HTR-8/SVneo (cell line): ENCODE measurements at places on chromosomes 7 and 10.

DNA sequence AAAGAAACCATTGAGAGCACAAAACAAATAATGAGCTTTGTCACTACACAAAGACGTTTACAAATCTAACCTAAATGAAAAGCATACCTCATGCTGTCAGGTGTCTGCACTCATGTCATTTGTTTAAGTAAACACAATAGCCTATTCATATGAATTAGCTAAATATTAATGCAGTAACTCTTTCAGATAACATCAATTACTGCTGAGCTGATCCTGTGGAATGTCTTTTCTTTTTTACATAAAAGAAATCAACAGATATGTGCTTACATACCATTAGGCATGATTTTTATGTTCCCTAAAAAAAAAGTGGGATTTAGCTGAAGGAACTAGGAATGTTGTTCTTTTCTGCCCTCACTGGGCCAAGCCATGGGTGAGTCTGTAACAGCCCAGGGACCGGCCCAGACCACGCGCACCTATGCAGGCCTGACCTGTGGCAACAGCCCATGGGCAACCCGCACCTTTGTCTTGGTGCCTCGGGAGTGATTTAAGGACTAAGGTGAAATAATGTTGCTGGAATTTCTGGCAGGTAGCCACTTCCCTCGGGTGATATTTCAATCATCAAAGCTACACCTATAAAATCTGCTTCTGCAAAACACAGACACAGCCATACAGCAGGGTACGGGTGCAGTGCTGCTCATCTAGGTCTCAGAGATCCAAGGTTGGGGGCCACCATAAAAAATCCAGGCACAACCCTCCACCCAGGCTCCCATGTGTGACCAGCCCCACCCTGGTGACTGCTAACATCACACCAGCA is 44.6 kb downstream of the FGFR2 start:
- DNase-seq, result no peak

DNA sequence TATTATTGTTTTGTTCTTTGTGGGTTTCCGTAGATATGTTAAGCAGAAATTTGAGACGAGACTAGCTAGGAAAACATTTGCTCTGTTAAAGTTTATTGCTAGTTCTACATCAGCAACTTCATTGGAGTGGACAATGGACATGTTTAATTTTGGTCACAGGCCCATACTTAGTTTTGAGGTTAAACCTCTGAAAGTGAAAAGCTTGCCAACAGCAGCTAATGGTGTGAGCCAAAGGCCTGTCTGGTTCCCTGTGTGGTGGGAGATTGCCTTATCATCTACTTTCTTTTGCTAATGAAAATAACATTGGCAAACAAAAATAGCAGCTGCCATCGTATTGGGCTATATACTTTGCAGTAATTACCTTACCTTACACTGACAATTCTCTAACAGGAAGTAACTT is 388.4 kb upstream of the FZD8 start:
- DNase-seq, result no peak

GRCh38 chr10:93406364-93407145 is 75.6 kb downstream of the MYOF start:
- DNase-seq, result peak; percentile 17

DNA sequence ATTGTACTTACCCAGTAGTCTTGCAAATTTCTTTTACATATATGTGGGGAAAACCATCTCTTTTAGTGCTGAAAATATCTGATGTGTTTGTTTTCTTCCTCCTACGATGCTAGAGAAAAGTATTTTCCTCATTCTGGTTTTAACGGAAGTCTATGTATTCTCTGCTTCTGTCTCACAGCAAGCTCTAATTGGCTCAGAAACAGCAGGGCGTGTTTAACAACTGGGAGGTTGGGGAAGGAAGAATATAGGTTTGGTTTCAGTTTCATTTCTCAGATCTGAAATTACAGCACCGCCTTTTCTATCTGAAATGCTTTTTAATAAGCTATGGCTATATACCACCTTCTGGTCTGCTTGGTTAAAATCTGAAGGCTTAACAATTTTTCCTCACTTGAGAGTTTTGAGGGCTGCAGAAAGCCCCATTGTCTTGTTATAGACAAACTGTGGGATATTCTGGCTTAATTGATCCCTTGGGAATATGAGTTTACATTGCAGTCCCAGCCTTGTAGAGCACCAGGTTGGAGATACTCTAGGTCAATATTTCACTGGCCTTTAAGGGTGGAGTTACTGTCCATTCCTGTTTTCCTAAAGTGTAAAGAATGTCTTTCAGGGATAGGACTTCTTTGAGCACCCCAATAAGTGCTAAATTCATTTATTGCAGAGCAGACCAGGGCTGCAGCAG is at the start of gene SAMD9:
TSS of gene SAMD9 (minus strand) at position 128 of the 679 bp plus-strand sequence. CDS start 11,882 bp downstream, outside the sequence.
- DNase-seq, result peak; percentile 58
